Fibroblast of skin of scalp (primary cell): ENCODE measurements at places on chromosomes 13 and 19.

DNA sequence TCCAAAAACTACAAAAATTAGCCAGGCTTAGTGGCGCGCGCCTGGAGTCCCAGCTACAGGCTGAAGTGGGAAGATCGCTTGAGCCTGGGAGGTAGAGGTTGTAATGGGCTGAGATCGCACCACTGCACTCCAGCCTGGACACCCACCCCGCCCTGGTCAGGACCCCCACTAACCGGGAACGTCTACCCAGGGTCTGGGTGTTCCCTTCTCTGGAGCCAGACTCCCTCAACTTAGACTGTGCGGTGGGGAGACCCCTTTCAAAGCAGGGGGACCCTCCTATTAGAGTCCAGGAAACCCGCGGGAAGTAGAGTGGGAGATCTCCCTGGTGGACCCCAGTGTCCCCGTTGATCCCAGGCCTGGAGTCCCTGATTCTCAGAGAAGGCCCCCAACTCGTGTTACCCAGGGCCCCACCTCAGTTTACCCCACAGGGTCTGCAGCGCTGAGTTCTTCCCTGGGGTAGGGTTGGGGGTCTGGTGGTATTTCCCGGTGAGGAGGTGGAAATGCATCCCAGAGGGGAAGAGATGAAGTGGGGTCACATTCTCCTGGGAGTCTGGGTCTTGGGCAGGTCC, 6.1 kb upstream of the ARRDC2 start:
- no peak for DNase-seq

DNA sequence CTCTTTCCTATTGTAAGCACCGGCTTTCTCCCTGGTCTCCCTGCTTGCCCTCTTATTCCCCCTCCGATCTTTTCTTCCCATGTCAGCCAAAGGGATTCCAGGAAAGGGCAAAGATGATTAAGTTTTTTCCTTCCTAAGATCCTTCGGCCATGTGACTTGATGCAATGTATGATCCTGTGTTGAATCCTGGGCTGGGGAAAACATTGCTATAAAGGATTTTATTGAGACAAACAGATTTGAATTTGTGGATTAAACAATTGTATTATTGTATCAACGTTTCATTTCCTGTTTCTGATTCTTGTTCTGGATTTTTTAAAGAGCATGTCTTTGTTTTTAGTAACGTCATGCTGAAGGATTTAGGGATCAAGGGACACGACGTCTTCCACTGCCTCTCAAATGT, 16.9 kb upstream of the ZNF541 start:
- DNase-seq = no peak

DNA sequence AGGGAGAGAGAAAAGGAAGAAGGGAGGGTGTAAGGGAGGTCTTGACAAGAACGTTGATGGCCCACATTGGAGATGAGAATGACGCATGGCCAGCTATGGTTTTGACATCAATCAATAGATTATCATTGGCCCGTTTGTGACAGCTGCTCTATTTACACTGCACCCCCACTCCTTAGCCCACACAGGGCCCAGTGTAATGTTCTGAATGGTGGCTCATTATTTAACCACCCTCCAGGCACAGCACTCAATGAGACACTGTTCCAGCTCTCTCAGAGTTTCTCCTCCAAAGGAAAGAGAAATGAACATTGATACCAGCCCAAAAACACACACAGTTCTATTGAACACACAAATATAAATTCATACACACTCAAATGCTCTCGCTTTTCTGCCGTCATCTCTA, 173.0 kb upstream of the IPO5 start:
- DNase-seq = no peak

GRCh38 chr13:112769615-112770014, 79.8 kb downstream of the ATP11A start:
- DNase-seq = no peak

DNA sequence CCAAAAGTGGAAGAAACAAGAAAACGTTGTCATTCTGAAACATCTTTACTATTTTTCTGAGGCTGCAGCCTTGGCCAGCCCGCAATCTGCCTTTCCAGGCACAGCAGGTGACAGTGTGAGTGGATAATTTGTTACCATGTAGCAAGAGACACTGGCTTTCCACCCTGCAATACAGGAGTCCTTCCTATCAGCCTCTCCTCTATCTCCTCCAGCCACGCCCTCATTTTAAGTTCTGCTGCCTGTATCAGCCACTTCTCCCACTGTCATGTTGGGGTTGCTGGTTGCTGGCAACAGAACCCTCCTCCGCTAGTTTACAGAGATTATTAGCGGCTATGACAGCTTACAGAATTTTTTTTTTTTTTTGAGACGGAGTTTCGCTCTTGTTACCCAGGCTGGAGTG, 7.7 kb upstream of the LGALS7 start:
- no peak for DNase-seq

DNA sequence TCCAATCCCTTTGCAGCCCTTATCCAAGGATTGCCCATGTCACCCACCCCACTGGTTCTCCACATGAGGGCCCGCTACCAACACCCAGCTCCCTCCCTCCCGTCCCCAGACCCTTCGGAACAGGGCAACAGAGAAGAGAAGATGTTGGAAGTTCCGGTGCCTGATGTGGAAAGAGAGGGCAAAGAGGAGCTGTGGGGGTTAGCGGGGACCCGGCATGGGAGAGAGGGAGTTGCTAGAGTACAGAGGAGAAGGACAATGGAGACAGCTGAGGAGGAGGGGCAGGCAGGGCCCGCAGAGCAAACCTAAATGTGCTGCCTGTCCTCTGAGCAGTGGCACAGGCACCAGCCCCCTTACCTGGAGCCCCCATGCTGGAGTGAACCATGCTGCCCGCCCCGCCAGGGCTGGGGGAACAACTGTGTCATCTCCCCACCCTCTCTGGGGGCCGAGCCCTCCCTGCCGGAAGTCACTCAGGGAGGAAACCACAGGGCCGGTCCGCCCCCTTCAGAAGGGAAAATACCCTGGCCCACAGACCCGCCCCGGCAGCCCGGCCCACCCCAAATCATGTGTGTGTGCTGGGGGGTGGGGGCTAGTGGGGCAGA, at the start of gene POU2F2:
Gene POU2F2 (minus strand): TSS at position 417 of the 599 bp plus-strand sequence. CDS start 35 bp downstream, at position 382.
- peak; percentile 20 for DNase-seq

GRCh38 chr19:45136507-45137178, 24.1 kb downstream of the NKPD1 start:
- DNase-seq = no peak

GRCh38 chr19:38736413-38737280, 7.6 kb downstream of the CAPN12 start:
- peak; percentile 52 for DNase-seq

DNA sequence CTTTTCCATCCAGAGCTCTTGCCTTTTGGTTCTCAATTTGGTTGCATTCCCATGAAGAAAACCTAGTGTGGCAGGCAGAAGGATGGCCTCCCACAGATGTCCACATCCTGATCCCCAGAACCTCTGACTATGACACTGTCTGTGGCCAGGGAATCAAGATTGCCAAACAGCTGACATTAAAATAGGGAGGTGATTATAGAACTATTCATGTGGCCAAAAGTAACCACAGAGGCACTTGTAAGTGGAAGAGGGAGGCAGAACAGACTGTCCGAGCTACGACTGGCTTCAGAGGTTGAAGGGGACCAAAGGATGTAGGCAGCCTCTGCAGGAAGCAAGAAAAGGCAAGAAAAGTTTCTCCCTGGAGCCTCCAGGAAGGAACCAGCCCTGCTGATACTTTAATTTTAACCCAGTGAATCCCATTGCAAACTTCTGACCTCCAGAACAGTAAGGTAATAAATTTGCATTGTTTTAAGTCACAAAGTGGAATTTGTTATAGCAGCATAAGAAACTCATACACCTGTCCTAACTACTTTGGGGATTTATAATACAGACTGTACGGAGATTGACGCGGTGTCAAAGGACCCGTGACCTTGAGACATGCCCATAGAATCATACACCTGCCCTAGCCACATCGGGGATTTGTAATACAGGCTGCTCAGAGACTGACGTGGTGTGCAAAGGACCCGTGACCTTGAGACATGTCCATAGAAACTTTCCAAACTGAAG, 106.5 kb downstream of the ATP11A start:
- no peak for DNase-seq

DNA sequence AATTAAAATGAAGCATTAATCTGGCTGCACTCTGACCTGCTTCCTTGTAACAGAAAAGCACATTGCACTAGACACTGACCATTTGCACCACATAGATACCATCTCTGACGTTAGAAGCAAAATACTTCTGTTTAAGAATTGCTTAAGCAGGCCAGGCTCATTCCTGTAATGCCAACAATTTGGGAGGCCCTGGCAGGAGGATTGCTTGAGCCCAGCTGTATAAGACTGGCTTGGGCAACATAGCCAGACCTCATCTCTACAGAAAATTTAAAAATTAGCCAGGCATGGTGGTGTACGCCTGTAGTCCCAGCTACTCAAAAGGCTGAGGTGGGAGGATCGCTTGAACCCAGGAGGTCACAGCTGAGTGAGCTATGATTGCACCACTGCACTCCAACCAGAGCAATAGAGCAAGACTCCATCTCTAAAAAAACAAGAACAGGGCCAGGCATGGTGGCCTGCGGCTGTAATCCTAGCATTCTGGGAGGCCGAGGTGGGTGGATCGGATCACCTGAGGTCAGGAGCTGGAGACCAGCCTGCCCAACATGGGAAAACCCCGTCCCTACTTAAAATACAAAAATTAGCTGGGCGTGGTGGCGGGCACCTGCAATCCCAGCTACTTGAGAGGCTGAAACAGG, 7.0 kb upstream of the TLE6 start:
- no peak for DNase-seq

DNA sequence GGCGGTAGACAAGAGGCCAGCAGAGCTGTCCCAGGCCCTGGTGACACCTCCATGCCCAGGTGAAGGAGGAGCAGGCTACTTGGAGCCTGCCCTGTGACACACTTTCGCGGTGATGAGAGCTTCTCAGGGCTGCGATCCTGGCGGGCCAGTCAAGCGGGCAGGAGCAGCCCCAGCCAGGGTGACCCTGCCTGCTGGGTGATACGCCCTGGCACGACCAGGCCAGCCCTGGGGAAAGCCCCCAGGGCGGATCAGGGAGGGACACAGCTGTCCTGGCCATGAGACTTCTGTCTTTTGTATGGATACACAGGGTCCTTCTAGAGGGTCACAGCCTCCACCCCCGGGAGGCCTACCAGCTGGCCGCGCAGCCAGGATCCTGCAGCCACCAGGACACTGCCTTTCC, 13.1 kb downstream of the DNM2 start:
- no peak for DNase-seq

GRCh38 chr13:67120872-67121531, 109.1 kb downstream of the PCDH9 start:
- no peak for DNase-seq

DNA sequence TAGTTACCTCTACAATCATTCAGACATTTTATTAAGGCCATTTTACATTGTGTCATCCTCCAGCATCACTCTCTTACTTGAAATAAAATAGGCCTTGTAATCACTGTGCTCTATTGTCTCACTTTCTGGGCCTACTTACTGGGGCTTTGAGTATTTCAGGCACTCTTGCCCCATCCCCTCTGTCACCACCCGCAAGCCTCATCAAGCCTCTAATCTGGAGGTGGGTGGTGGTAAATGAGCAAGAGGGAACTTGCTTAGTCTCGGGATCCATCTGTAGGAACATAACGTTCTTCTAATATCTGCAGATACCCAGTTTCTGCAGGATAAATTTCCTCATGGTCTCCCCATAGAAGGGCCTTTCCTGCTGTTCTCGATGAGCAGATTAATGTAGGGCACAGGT, 19.4 kb upstream of the GPR18 start:
- DNase-seq = no peak

DNA sequence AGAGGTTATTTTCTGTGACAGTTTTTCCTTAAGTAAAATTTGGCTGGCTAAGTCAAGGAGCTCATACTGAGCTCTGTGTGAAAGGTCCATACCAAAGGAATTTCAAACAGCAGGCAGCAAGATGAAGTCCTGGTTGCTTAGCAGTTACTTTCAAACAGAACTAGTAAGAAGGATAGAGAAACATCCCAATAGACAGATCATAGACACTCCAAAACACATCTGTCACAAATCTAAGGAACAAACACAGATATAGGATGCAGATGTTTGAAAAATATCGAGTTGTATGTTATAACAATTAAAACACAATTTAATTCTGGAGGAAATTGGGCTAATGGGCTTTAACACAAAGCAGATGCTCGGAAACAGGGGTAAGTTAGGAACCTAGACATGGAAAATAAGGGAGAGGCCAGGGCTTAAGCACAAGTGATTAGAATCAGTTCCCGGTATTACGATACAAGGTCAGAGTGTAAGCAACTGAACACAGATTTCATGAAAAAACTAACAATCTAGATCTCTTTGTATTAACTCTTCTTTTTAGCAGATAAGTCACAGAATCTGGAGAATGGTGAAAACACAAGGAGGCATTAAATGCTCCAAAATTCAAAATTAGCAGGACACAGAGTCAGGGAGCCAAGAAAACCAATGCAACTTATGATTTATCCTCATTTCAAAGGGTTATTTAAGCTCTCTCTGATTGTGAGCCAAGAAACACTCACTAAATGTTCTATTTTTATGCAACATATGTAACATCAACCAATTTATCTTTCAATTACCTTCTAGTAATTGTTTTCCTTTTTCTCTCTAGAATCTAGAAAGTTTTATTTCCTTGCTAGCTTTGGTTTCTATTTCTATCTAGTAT, 1992.9 kb upstream of the PCDH20 start:
- peak; percentile 68 for DNase-seq

DNA sequence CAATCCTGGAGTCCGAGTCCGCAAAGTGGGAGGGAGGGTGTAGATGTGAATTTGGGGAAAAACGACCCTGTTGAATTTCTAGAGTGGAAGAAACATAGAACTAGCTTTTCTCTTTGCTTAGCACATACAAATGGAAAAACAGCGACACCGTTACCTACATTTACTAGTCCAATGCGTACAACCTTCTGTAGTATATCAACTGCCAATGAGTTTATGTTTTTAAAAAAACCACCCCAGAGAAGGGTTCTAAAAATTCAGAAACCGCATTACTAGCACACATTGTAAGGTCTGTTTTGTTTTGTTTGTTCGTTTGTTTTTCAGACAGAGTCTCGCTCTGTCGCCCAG, 332 bp upstream of the SUPT20H start:
- no peak for DNase-seq

- DNase-seq = no peak
Observed at GRCh38 chr19:6925801-6926751, 38.7 kb downstream of the ADGRE1 start.

DNA sequence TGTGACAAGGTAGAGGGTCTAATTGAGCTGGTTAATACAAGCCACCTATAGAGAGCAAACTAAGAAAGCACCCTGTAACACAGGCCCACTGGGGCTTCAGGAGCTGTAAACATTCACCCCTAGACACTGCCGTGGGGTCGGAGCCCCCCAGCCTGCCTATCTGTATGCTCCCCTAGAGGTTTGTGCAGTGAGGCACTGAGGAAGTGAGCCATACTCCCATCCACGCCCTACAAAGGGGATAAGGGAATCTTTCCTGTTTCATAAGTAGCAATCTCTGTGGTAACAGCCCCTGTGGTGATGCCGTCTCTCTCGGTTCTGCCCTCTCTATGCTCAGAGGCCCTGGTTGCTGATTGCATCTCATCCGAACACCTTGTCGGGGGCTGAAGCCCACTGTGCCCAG, 94.2 kb upstream of the GJB6 start:
- DNase-seq = no peak

DNA sequence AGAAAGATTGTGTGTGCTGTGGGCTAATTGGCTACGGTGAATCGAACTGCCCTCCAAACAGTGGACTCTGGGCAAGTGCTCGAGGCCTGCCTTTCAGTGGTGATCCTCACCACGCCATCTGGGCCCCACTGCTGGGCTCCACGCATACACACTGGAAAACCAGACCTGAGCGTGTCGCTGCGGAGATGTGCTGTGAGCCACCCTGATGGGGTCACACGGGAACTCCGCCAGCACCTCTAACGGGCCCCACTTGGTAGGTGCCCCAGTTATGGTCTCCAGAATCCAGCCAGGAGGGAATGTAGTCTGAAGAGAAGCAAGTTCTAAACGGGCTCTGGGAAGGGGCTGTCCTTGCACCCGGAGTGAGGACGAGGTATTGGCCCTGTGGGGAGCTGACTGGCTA, 39.3 kb downstream of the C13orf46 start:
- no peak for DNase-seq
